ENCODE measurements at places on chromosomes 3 and 15.

GRCh38 chr15:65839354-65839901, 29.9 kb upstream of the RAB11A start:
- DNase-seq, result no peak

- no peak for DNase-seq
Measured at GRCh38 chr15:76169018-76169417, 109.2 kb downstream of the TMEM266 start.

DNA sequence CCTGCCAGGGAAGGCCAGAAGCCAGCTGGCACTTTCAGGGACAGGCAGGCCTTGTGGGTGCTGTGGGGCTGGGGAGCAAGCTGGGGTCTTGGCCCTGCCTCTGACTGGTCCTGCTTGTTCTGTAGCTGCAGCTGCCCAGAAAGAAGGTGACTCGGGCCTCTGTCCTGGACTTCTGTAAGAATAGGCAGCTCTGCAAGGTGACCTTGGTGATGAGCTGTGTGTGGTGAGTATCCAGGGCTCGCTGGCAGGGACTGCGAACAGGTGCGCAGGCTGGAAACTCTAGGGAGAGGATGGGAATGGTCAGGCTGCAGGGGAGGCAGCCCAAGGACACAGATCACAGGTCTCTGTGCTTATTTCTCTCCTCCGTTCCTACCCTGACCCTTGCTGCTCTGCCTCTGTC, 31.2 kb downstream of the SLC22A14 start:
- DNase-seq, result no peak

DNA sequence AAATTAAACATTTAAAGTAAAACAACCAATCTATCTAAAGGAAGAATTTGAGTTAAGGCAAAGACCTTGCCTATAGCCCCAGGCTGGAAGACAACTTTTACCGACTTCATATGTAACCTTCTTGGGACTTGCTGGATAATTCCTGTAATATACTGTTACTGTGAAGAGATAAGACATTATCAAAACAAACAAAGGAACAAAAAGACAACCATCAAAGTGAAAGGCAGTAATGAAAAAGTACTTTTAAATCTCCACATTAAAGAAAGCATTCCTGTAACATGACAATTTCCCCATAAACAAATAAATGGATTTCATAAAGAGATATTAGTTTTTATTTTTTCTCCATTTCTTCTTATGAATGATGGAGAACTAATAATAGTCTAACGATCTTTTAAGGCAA, 2.4 kb downstream of the CMTM6 start:
- no peak for DNase-seq

GRCh38 chr3:158420654-158421396, 150.2 kb upstream of the MLF1 start:
- DNase-seq, result no peak
